B cell (primary cell): ENCODE measurements at places on chromosomes 6 and 20. TPM values are rescaled to one million over a fixed set of nuclear protein-coding genes. Genes with fewer than 3 reads are reported as not detected.

Gene CRISP3
- total RNA-seq, result not detected in 2 replicates

Gene ZC2HC1B
- total RNA-seq, result 0.84 and 0.92 TPM in 2 replicates

Gene FOXP4
- total RNA-seq, result 37.5 and 38.7 TPM in 2 replicates

Gene ZBTB12
- 8.1 and 8.9 TPM in 2 replicates for total RNA-seq

Gene GLO1
- total RNA-seq, result 31.6 and 32.6 TPM in 2 replicates

Gene CCDC170
- total RNA-seq, result not detected in 2 replicates

Gene BPI
- total RNA-seq, result 0.44 TPM in 1 of 2 replicates, not detected in the other

Gene LYRM2
- 31.4 and 33.7 TPM in 2 replicates for total RNA-seq

Gene ADGRB3
- total RNA-seq, result not detected in 2 replicates

Gene HLA-DQB2
- total RNA-seq, result 109 and 112 TPM in 2 replicates

Gene TTLL9
- total RNA-seq, result 0.74 and 1.2 TPM in 2 replicates

Gene LHFPL5
- total RNA-seq, result not detected in 2 replicates

Gene TOMM34
- total RNA-seq, result 21.8 and 21.9 TPM in 2 replicates

Gene TSBP1
- total RNA-seq, result not detected in 2 replicates

Gene SNRPB
- total RNA-seq, result 117 and 123 TPM in 2 replicates

Gene UBD
- total RNA-seq, result not detected in 2 replicates

Gene GGTLC1
- total RNA-seq, result not detected in 2 replicates

Gene FGD2
- 352 and 360 TPM in 2 replicates for total RNA-seq

Gene ZCCHC3
- total RNA-seq, result 34.5 and 35.7 TPM in 2 replicates

Gene KCNQ5
- 9.4 and 10.4 TPM in 2 replicates for total RNA-seq

Gene ALDH8A1
- 0.49 and 1.6 TPM in 2 replicates for total RNA-seq

Gene XPO5
- total RNA-seq, result 45.7 and 48.1 TPM in 2 replicates

Gene MYLK4
- total RNA-seq, result 1.1 and 1.2 TPM in 2 replicates

Gene TNF
- 22.2 and 22.6 TPM in 2 replicates for total RNA-seq

Gene FOXS1
- total RNA-seq, result not detected in 2 replicates

Gene BICRAL
- 34.1 and 34.9 TPM in 2 replicates for total RNA-seq

Gene PRRT1
- total RNA-seq, result not detected in 2 replicates

Gene DUSP15
- 1.8 and 3.3 TPM in 2 replicates for total RNA-seq

Gene CYP39A1
- total RNA-seq, result not detected in 2 replicates

Gene C20orf96
- total RNA-seq, result 7.5 TPM in 2 replicates

Gene IL17A
- total RNA-seq, result not detected in 2 replicates

Gene IFT52
- total RNA-seq, result 16.7 and 23.7 TPM in 2 replicates

Gene PI3
- not detected in 2 replicates for total RNA-seq

Gene CGAS
- 20.0 and 24.7 TPM in 2 replicates for total RNA-seq

Gene MLN
- total RNA-seq, result not detected in 2 replicates
